Midbrain (tissue), 1 donor: ENCODE measurements at places on chromosomes 1 and 21.

- DNase-seq = no peak
Observed at GRCh38 chr1:154821083-154821482, 49.0 kb downstream of the KCNN3 start.

DNA sequence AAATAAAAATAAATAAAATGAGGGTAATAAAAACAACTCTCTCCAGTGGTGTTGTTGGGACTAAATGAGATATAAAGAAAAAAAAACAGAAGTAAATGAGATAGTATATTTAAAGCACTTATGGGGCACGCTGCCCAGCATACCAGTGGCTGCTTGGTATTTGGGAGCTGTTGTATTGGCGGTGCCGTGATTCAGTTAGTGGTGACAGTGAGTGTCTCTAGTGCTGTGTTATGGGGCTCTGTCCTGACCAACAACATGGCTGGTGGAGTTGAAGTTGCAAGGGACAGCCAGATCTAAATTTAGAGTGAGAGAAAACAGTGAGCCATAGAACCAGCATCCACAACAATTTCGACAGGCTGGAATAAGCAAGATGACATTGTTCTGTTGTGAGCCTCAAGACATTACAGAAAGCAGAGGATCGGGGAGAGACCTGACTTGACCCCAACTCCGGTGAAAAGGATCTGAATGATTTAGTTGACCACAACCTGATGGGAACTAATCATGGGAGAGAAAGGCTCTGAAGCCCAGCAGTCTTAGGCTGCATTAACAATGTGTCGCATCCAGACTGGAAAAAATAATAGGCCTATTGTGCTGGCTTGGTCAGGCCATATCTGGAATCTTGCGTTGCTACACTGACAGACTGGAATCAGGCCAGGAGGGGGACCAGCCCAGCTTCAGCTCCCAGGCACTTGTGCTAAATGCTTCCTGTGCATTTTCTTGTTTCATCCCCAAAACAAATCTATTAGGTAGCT, 2.4 kb upstream of the MFSD2A start:
- peak; percentile 80 for DNase-seq

DNA sequence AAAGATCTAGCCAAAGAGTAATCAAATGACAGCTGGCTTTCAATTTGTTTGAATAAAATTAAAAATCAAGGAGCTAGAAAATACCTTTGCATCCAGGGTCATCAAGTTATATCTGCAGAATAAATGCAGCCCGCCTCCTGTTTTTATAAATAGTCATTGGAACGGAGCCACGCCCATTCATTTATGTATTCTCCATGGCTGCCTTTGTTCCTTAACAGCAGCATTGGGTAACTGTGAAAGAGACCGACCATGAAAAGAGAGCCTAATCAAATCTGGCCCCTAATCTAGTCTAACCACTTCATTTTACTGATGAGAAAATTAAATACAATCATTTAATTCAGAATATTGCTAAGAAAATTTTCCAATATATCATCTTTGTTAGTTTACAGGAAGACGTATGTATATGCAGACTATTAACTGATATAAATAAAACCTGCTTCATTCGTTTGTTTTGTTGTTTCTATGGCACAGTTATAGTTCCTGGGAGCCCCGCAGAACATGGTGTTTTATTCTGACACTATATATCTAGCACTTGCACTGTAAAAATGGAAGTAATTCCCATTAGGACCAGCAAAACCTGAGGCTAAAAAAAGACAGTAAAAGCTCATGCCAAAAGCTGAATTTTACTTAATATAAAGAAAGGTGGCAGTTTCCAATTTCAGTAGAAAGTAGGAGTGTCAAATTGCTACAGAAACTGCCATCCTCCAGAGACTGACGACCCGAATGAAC, 111.8 kb upstream of the PALMD start:
- DNase-seq = no peak

DNA sequence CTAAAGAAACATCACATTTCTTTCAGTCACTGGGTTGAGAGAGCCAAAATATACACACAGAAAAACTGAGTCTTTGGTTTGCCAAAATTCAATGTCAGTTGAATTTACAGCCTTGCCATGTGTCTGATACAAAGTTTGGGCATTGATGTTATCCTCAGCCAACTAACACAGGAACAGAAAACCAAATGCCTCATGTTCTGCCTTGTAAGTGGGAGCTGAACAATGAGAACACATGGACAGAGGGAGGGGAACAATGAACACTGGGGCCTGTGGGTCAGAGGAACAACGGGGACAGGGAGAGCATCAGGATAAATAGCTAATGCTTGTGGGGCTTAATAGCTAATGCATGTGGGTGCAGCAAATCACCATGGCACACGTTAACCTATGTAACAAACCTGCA, 39.6 kb upstream of the C21orf91 start:
- DNase-seq = peak; percentile 72

DNA sequence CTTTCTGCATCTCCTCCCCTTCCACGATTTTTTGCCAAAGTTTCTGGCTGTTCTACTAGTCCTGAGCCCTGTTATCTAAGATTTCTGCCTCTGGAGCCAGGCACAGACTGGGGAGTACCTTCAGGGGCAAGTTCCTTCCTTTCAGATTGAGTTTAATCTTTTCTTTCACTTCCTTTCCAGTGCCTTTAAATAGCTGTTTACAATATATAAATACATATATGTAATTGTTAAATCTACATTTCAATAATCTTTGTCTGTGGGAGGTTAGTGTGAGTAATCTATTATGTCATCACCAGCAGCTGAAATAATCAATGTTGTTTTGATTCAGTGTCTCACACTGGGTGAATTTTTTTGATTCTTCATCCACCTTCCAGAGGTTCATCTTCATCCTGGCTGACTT, 31.8 kb downstream of the DIPK1A start:
- no peak for DNase-seq

- no peak for DNase-seq
Observed at GRCh38 chr1:31717341-31717740, 13.5 kb upstream of the COL16A1 start.

DNA sequence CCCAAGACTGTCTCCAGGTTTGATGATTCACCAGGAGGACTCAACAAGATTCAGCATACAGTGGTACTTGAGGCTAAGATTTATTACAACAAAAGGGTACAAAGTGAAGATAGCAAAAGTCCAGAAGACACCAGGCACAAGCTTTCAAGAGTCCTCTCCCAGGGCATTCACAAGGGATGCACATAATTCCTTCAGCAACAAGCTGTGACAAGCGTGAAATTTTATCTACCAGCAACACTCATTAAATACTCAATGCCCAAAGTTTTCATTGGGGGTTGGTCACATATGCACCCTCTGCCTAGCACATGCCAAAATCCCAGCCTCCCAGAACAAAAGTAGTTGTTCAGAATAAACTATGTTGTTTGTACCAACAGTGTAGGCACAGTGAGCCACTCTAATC, 62.3 kb downstream of the PRKACB start:
- DNase-seq = no peak

- no peak for DNase-seq
Observed at GRCh38 chr1:189323091-189323490, 1154.6 kb downstream of the BRINP3 start.

- DNase-seq = no peak
Observed at GRCh38 chr1:10170239-10170574, 40.2 kb upstream of the KIF1B start.

DNA sequence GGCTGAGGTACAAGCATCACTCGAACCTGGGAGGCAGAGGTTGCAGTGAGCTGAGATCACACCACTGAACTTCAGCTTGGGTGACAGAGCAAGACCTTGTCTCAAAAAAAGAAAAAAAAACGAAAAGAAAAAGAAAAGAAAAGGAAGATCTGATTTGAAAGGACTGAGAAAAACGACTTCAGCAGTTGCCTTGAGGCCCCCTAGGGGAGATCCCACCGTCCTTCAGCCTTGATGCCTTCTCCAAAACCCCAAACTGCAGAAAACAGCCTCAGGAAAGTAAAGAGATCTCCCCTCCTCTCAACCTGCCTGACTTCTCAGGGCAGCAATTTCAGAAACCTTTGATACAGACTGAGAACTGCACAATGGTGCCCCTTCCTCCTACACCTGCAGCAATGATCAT, 50.9 kb upstream of the BCAR3 start:
- DNase-seq = no peak

DNA sequence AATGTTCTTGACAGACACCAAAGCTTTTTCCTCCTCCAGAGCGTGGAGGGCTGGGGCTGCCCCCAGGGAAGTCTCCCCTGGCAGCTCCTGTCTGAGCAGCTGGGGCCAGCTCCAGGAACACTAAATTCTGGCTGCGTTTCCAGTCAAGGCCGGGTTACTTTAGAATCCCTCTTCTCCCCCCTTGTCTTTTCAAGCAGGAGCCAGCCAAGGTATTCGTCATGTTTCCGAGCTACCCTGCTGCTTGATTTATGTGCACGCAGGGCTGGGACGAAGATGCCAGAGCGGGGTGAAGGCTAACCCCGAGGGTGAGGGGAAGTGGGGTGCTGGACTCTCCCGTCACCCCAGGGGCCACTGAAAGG, 68.1 kb upstream of the ANGPTL1 start:
- peak; percentile 42 for DNase-seq

DNA sequence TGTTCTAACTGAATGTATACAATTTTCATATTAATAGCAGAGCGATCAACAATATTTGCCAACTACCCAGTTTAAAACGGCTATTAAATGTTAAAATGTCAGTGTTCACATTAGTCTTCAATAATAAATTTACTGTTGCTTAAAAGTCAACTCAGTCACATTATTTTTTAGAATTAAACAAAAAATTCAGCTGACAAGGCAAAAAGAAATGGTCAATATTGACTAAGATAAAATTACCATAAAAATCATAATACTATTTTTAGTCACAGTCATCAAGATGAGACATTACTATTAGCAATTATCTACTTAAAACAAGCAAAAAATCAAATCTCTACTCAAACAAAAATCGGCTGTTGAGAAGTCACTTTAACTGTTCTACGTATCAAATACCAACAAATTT, 1.5 kb downstream of the ANKRD13C start:
- DNase-seq = no peak

- DNase-seq = no peak
Observed at GRCh38 chr1:221437171-221437570, 304.7 kb downstream of the DUSP10 start.

GRCh38 chr1:223720971-223721591, 8.7 kb downstream of the CAPN2 start:
- no peak for DNase-seq

DNA sequence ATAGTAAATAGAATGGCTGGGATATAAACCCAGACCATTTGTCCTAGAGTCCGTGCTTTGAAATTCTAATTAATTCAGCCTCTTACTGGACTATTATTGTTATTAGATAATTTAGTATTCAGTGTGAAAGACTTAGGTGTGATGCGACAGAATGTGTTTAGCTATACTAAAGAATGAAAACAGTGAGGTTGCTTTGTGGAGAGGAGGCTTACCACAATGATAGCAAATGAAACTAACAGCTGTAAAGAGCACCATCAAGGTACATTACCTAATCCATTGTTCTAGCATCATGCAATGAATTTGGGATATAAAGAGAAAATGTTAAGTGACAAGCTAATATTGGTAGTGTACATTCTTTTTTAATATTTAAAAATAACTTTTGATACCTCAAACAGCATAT, 911.1 kb downstream of the KCNT2 start:
- DNase-seq = no peak

DNA sequence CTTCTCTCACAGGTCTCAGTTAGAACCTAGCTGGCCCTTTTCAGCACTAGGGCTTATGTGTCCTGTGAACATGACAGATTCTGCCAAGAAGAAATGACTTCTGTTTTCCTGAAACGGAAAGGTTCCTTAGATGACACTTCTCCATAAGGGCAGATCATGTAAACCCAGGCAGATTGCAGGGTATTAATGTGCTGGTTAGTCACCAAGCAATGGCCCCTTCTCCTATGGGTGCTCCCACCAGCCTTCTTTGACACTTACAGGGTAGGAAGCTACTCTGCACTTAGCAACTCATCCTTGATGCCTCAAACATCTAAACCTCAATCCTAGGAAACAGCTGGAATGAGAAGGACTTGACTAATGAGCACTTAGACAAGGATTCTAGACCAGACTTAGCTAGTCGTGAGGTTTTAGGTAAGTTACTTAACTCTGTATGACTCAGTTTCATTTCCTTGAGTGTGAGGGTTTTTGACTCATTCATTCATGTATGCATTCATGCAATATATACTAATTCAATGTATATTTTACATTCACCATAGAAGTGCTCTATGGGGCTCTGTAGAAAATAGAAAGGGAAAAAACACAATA, 74.1 kb upstream of the PLXNA2 start:
- no peak for DNase-seq

GRCh38 chr1:31111290-31111951, 45.9 kb upstream of the PUM1 start:
- DNase-seq = no peak

- peak; percentile 33 for DNase-seq
Observed at GRCh38 chr1:68173936-68174737, 58.2 kb downstream of the WLS start.

GRCh38 chr1:214429951-214430770, 121.2 kb downstream of the PTPN14 start:
- DNase-seq = no peak

DNA sequence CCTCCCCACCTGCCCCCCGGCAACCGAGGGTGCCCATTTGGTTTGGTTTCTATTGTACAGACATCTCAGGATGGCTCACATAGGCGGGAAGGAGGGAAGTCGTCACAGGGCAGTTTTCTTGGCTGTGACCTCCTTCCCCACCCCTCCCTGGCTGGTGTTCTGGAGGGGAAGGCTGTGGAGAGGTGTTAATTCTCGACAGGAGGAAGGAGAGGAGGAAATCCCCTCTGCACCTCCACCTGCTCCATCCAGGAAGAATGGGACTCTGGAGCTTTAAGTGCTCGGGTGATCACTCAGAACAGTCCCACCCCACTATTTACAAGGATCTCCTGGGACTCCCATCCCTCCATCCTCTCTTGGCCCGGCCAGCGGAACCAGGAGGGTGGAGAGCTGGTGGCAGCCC, 7.6 kb downstream of the MEX3A start:
- no peak for DNase-seq

- DNase-seq = no peak
Observed at GRCh38 chr21:16837321-16837720, 675.5 kb upstream of the CXADR start.

DNA sequence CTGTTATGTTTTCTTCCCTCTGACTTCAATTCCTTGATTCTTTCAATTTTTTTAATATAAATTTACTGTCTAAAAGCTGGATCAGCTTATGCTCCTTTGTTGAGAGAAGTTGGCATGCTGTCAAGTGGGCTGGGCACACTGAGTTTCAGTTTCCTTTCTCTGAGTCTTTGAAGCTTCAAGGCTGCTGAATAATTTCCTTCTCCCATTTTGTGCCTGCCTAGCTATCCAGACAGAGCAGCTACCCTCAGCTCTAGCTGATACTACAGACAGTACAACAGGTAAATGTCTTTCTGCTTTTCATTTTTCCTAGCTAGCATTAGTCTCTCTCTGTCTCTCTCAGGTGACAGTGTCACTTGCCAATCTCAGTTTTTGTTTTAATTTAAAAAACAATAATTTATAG, at the start of gene IFI44:
Gene IFI44 (plus strand): TSS at position 204 of the 400 bp plus-strand sequence. CDS start 365 bp downstream, outside the sequence.
- peak; percentile 82 for DNase-seq

DNA sequence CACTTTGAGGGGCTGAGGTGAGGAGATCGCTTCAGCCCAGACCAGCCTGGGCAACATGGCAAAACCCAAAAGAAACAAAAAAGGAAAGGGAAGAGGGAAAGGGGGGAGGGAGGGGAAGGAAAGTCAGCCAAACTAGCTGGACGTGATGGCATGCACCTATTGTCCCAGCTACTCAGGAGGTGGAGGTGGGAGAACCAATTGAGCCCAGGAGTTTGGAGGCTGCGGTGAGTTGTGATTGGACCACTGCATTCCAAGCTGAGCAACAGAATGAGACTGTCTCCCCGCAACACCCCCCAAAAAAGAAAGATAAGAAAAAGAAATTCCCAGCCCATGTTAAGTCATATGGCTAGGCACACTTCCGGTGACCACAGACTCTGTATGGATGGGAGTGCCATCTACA, 128.4 kb downstream of the PTPN14 start:
- no peak for DNase-seq

GRCh38 chr1:234564035-234565029, 45.6 kb downstream of the IRF2BP2 start:
- no peak for DNase-seq
